ENCODE measurements at places on chromosomes 12 and 14.
A peak's percentile ranks its signal among the peaks of the same experiment; 100 is the strongest.

GRCh38 chr14:70807898-70808415, 1.4 kb downstream of the MAP3K9 start:
- DNase-seq = no peak

DNA sequence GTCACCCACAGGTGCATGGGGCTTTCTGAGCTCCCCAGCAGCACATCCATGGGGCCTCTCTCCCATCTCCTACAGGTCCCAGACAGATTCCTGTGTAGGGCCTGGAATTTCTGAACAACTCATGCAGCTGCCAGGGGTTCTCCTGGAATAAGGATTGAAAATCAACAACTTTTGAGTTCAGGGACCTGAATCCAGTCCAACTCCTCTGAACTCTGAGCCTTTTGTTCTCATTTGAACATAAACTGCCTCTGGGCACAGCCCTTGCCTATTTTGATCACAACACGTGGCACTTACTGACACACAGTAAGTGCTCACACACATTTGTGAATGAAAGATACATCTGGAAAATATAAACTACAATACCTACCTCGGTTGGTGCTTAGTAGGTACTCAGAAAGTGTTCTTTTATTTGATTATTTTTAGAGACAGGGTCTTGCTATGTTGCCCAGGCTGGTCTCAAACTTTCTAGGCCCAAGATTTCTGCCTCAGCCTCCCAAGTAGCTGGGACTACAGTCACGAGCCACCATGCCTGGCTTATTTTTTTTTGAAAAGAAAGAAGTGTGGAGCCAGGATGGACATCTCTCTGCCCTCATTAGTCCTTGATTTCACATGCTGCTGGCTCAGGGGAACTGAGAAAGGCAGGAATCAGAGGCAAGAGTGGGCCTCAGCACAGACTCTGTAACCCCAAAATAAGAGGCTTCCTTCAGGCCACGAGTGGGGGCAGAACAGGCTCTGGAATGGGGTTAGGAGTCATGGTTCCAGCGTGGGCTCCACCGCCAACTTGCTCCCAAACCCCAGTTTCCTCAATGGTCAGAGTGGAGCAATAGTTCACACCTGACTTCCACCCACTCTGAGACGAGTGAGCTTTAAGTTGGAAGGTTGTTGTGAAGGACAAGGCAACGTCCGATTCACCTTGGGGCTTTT, 27.0 kb downstream of the SYNE3 start:
- DNase-seq = no peak

- no peak for DNase-seq
Observed at GRCh38 chr14:60647837-60648248, 1.4 kb downstream of the SIX1 start.

DNA sequence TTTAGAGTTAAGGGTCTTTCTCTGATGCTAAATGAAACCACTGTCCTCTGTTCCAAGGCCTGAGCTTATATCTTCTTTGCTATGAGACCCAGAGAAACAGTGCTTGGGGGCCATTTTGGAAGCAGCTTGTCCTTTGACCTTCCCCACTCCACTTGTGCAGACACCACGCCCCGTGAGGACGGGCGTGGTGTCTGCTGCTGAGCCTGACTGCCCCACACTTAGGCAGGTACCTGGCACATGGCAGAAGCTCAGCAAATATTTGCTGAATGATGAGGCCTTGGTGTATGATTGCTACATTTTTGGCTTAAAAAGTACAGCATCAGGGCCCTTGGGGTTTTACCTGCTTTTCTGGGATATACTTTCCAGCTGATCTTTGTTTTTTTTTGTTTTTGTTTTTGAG, 69.9 kb downstream of the RASSF3 start:
- no peak for DNase-seq

DNA sequence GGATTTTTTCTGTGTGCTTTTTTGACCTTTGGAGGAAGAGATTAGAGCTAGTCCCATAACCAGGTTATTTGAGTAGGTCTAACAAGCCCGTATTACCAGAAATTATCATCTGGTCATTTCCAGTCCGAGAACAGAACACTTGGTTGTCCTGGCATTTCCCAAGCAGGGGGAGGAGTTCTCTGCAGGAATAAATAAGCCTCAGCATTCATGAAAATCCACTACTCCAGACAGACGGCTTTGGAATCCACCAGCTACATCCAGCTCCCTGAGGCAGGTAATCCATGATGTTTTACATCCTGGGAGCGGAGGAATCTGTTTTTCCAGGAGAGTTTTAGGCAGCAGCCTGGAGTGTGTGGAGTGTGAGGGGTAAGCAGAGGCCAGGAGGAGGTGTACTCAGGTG, at the start of gene SERPINA3:
SERPINA3 (plus strand) TSS at position 218 of the 400 bp plus-strand sequence. CDS start 2,051 bp downstream, outside the sequence.
- DNase-seq = no peak

DNA sequence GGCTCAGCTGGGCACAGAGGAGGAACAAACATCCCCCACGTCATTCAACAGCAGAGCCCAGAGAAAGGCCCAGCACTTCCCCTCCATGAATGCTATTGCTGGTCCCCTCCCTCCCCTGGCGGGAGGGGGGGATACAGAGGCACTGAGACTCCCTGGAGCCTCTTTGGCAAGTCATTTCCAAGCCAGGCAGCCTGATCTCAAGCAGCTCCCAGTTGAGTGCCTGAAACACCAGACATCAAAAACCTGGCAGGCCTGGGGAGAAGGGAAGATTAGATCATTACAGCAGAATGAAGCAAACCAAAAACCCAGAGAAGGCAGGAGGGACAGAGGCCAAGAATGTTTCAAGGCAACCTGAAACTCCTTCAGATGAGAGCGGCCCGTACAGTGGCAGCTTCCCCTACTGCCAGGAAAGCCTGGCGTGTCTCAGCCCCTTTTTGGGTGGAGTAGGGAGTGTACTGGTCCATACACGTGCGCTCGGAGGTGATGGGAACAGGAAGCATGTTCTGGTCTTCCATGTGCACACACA, 92.1 kb downstream of the LRRC74A start:
- peak; percentile 86 for DNase-seq

DNA sequence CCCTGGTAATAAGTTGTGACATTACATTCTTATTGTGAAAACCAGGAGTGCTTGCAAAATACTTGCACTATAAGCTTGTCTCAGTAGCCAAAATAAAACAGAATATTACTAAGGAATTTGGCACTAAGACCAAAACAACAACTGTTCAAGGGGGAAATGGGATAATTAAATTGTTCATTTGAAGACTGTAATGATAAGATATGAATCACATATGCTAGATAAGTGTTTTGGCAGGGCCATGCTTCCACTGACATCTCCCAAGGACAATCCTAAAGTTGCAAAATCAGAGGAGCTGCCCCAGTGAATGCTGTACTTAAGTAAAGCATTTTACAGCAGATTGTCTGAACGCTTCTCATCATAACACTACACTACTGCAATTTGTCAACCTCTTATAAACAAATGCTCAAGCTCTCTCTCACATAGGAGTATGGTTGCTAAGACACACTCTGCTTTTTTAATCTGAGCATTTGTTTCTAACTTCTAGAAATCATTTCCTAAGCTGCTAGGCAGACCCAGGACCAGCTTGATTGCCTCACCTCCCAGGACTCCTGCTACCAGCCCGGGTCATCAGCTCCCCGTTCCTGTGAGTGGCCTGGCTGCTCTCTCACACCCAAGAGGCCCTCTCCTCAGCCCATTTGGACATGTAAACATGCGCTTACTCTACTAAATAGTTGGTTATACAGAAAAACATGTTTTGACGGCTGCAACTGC, 191.5 kb downstream of the PAX9 start:
- no peak for DNase-seq

- no peak for DNase-seq
Observed at GRCh38 chr14:79383475-79383874, 827.8 kb downstream of the DIO2 start.

DNA sequence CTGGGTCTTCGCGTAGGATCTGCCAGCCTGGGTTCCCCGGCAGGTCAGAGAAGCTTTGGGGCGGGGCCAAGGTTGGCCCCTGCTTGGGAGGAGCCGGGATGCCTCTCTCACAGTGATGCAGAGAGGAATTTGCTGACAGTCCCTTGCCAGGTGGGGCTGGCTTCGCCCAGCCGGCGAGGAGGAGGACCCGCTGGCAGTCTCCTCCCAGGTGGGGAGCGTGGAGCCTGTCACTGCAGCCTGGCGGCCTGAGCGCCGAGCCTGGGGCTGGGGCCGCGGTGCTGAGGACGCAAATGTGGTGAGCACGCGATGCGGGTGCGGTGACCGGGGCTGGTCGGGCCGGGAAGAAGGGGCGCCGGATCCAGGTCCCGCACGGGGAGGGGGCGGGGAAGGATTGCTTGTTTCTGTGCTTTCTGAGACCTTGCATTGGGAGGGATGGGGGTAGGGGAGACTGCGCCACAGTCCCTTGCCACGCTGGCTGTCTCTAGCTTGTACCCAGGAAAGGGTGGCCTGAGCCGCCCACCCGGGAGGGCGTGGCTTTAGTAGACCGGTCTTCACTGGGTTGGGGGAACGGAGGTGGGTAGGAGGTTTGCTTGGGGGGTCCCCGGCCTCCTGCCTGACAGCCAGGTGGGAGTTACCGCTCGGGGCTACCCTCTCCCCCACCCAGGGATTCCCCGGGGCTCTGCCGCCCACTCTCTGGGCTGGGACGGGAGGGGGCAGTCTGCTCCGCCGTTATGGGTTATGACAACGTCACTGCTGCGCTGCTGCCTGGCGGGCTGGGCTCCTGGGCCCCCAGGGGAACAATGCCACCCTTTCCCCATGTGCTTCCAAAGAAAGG, at the start of gene TMEM63C:
TMEM63C (plus strand) TSS at position 196 of the 835 bp plus-strand sequence. CDS start 37,016 bp downstream, outside the sequence.
- DNase-seq = peak; percentile 65

- no peak for DNase-seq
Observed at GRCh38 chr12:112740387-112740934, 51.1 kb upstream of the RPH3A start.

DNA sequence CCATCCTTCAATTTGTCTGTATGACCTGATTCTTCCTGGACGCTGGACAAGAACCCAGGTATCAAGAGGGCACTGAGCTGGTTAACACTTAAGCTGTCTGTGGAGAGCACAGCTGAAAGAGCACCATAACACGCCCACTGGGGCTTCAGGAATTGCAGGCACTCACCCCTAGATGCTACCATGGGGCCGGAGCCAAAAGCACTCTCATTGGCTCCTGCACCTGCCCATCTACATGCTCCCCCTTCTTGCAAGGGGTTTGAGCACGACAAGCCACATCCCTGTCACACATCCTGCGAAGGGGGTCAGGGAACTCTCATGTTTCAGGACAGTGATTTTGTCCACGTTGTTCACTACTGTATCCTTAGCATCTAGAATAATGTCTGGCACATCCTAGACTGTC, 35.1 kb upstream of the TBC1D15 start:
- DNase-seq = no peak

GRCh38 chr12:4202918-4203317, 70.6 kb upstream of the CCND2 start:
- no peak for DNase-seq

DNA sequence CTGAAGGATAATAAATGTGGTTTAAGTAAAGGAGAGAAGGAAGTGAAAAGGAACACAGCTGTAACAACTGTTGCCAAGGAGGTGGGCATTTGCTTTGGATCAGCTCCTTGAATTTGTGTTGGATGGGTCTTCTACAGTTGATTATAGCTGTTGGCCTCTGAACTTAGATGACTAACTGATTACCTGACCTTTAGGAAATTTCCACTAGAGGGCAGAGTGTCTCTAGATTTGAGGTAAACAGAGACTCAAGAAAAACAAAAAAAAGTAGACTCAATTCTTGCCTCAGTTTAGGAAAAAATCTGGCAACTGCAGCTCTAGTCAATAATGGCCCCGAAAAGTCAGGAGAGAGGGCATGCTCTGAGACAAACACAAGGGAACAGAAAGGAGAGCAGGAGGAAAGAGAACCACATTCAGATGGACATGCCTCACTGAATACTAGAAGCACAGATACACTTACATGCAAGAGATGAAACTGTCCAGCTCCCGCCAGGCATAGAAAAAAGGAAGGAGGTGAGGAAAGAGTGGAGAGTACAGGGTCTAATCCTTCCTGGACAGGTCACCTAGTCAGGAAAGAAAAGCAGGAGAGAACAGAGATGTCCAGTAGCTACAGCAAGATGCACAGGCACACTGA, 20.6 kb downstream of the COX14 start:
- DNase-seq = no peak

DNA sequence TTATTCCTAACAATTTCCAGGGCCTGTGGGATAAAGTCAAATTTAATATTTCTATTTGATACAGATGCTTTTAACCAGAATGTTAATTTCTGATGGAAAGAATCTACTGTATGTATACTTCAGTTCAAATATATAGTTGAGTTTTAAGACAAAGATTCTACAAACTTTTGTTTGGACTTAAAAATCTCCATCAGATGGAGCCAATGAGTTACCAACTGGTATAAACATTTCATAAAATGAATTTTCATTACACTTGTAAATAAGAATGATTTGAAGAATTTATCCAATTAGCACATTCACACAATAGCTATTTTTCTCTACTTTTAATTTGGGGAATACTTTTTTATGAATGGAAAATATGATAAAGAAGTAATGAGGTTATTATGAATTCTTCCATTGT, 425.2 kb upstream of the MIS18BP1 start:
- no peak for DNase-seq

DNA sequence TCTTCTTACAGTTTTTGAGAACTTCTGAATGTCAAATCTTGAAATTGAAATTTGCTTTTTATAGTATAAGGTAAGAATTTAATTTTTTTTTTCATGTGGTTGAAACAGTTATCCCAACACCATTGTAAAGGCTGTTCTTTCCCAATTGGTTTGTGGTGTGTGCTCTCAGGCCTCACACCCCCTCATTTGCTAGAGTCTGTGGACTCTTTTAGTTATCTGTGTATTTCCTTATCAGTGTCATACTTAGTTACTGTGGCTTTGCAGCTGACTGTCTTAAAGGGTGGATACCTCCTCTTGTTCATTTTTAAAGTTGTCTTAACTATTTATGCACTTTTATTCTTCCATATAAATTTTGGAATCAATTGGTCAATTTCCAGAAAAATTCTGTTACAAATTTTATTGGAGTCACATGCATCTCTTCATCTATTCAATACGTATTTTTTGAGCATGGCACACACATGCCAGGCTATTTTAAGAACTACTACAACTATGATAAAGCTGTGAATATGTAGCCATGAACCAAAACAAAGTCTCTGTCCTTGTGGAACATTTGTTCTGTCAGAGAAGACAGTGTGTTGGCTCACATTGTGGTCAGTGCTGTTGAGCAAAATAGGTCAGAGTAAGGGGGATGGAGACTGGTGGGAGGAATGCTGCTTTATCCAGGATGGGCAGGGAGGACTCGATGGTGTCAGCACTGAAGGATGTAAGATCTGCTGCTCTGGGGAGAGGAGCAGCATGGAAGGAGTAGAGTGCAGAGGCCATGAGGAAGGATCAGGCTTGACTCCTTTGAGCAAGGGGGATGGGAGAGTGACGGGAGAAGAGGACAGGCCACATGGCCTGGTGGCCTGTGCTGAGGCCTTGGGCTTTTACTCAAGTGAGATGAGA, 24.1 kb downstream of the FGF23 start:
- DNase-seq = no peak
